CD4-positive, alpha-beta T cell treated with Interleukin-10 for 1 hour (primary cell): ENCODE measurements at places on chromosomes 6 and 20.

DNA sequence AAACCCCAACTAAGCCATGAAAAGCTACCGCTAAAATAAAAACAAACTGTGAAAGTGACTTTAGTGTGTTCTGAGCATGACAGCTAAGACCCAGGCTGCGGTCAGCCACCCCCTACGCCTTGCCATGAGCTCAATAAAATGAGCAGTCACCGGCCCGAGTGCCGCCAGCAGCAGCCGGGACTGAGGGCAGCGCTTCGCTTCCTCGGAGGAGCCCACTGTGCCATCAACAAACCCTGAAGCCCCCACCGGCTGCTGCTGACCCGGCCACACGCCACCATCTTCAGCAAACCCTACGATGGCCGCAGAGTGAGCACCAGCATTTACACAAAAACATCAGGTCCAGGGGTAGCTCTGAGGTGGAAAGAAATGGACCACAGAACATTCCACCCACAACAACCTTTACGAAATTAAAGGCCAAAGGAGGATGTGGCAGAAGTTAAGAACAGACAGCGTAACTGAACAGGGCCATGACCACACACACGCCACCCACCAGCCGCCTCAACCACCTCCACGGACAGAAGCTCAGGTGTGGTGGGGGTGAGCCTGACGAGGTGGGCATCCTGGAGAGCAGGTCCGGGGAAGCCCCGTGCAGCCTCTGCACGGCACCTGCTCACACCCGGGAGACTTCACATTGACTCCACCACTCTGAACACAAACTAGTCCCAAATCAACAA is 67.0 kb downstream of the THBS2 start:
- no peak for DNase-seq

- no peak for DNase-seq
These were observed 24.1 kb downstream of the IL17A start for GRCh38 chr6:52210227-52210626.

- DNase-seq = no peak
These were observed 27.1 kb downstream of the MICA start for GRCh38 chr6:31430449-31430848.

DNA sequence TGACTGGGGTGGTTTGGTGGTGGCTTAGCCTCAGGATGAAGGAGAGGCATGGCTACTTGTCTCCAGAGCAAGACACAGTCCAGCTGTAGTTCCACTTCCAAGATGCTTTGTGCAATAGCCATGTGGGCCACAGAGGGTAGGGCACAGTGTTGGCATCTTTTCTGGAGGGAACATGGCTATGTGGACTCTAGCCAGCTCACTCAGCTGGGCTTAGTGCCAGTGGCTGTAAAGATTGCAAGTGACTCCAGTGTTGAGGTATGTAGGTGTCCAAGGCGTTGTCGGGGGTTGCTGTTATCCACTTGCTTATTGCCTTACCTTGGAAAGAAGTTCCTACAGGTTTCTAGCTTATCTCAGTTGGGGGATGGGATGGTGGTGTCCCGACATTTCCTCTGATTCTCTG is 233.4 kb downstream of the CD109 start:
- DNase-seq = no peak

DNA sequence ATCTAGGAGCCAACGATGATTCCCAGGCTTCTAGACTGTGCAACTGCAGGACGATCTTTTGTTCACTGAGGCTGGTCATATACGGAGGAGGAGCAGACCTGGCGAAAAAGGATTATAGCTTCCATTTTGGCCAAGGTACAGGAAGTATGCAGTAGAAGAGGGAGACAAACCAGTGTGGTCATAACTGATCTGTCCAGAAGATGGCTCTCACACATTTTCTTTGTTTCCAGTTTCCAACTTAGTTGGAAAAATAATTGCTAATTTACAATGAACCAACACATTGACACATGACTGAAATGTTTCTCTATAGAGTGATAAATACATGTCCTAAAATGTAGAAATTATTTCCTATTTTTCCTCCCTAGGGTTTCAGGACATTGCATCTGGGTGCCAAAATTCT is 364.1 kb upstream of the BTBD3 start:
- DNase-seq = no peak

- DNase-seq = no peak
These were observed 4.9 kb upstream of the TBX18 start for GRCh38 chr6:84769306-84769705.

GRCh38 chr20:41133709-41134361 is 3.5 kb upstream of the PLCG1 start:
- DNase-seq = peak; percentile 56

DNA sequence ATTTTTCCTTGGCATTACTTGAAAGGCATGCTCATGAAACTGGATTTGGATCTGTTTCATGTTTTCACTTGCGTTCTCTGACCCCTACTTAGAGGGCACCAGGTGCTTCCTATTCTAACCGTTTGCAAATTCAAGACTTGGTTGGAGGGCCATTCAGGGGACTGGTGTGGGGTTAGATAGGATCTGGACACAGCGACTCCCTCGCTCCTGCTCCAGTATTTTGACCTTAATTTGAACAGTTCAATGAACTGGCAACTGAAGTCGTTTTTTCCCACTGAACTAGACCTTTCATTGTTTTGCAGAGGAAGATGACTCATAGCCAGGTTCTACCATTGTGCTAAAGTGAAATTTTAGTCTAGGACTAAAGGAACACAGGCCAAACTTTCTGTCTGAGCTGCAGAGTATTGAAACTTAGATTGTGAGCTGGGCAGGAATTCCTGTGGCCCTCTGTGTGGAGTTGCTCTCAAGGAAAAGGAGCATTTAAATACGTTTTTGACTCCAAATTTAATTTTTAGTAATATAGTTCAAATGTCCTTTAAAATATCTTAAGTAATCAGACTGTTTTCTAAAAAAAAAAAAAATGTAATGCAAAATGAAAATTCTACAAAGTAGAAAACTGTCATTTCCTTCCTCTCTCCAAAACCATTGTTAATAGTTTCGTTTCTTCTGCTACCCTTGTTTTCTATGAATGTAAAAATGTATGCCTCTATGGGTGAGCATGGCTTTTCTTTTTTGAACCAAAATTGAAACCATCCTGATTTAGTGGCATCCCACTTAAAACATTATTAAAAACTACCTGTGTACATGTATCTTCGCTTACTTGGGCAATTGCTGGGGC is 64.8 kb downstream of the UTRN start:
- peak; percentile 44 for DNase-seq

GRCh38 chr6:7267466-7268091 is 45.4 kb downstream of the SSR1 start:
- DNase-seq = no peak

GRCh38 chr6:40910260-40910893 is 128.6 kb downstream of the UNC5CL start:
- no peak for DNase-seq
